ENCODE measurements at places on chromosomes 5 and 9.

GRCh38 chr9:96149533-96150280 lies 152.3 kb downstream of the HSD17B3 start:
- no peak for DNase-seq

DNA sequence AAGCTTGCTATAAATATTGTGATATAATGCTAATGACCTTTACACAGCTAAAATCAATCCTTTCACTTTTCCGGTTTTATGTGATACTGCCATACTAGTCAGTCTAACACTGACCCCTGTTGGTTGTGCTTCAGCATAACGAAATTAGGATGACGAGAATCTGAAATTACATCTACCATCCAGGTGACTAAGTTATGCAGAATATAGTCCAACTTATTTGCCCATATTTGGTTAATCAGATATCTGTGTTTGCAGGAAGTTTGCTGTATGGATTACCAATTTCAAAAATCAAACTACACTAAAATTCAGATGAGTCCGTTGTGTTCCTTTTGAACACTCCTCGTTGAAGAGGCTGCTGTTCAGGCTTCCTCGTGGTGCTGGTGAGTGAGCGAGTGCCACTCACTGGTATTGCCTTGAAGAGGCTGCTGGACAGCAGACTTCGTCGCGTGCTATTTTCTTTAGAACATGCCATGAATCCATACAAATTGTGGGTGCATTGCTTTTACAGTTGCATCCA lies 32.5 kb downstream of the TENT4A start:
- peak; percentile 23 for DNase-seq

DNA sequence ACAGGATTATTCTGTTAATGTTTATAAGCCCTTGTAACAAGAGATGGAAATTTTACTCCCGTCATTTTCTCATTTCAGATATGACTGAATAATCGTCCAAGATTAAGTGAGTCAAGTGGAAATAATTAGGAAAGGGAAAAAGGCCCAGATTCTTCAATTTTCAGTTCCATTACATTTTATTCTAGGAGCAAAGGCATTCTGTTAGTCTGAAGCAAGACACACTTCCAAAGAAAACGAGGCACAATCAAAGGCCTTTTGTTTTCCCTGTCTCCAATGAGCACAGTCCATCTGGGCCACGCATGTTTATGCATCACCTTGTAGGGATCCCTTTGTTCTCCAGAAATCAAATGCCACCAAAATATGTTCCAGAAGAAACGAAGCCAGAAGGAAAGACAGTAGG lies 382.9 kb upstream of the RFX3 start:
- DNase-seq: no peak

DNA sequence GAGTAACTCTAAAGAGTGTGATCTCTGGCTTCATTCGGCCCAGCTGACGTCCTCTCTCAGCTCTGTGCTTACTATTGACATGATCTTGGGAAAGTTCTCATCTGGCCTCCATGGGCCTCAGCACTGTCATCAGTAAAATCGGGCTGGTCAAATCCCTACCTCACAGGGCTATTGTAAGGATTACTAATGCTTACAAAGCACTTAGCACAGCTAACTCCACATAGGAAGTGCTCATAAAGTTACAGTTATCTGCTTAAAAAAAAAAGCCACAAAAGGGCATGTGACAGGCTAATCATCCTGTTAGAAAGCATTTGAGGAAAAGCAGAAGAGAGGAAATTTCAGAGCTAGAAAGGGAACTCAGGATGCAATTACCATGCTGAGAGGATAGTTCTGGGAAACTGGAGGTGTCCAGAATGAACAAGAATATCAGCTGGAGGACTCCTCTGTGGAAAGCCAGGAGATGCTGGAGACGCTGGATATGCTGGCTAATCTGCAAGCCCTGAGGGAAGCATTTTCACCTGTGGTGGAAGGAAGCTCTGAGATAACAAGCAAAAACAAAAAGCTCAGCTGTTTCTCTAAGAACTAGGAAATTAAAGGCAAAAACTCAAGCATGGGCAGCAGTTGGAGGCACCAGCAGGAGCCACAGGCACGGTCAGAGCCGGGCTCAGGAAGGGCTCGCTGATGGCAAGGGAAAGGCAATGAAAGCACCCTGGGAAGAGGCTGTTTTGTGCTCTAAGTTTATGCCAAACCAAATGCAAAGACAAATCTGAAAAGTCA lies 4.4 kb upstream of the BHMT start:
- no peak for DNase-seq

DNA sequence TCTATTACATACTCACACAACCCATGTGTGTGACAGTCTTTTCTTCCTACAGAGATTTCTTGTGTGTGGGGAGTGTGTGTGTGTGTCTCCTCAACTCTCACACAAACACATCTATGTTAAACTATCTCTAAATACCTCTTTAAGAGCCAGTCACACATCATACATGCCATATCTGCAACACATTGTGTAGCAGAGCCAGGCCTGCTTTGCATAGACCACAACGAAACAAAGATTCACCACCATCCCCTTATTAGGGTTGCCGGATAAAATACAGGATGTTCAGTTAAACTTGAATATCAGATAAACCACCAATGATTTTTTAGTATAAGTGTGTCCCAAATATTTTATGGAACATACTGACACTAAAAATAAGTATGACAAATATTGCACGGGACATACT lies 2.3 kb downstream of the FAM170A start:
- no peak for DNase-seq

- no peak for DNase-seq
Measured at GRCh38 chr5:159971038-159971437, 37.9 kb upstream of the TTC1 start.

DNA sequence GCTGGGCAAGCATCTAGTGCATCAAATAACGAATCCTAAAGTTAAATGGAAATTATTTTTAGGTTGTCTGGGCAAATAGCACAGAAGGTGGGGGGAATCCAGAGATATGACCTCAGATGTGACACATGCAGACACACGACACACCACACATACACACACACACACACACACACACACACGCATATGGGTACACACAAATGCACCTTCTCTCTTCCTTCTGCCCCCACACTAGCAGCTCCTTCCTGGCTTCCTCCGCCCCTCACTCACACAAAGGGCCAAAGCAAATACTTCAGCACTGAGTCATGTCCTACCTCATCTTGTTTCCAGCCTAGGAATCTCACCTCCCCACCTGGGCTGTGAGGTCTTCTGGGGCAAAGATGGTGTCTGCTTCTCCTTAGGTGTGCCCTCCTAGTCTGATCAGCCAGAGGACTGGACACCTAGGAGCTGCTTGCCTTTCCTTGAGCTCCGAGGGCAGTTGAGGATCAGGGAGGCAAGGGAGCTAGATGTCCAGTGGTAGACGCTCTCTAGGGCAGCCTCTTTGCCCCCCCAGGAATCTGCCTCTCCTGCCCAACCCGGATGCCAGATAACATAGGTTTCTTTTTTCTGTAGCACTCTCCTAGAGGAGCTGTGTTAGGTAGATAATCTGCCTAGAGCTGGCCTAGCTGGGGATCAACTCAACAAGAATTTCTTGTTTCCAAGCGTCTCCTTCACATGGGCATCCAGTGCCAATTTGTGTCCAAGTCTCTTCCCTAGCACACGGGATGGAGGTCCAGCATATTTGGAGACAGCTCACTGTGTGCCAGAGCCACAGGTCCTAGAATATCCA lies 14.3 kb upstream of the JADE2 start:
- no peak for DNase-seq

DNA sequence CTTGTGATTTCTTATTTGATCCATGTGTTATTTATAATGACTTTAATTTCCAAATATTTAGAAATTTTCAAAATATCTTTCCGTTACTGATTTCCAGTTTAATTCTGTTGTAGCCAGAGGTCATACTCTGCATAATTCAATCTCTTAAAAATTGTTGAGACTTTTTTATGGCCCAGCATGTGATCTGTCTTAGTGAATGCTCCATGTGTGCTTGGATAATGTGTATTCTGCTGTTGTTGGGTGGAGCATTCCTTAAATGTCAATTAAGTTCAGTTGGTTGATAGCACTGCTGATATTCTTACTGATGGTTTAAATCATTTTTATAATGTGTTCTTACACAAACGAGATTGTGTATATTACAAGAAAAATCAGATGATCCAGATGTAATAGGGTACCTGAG lies 180.8 kb downstream of the RGS3 start:
- DNase-seq: no peak

- DNase-seq: no peak
Measured at GRCh38 chr5:148830211-148830610, 3.8 kb downstream of the ADRB2 start.

DNA sequence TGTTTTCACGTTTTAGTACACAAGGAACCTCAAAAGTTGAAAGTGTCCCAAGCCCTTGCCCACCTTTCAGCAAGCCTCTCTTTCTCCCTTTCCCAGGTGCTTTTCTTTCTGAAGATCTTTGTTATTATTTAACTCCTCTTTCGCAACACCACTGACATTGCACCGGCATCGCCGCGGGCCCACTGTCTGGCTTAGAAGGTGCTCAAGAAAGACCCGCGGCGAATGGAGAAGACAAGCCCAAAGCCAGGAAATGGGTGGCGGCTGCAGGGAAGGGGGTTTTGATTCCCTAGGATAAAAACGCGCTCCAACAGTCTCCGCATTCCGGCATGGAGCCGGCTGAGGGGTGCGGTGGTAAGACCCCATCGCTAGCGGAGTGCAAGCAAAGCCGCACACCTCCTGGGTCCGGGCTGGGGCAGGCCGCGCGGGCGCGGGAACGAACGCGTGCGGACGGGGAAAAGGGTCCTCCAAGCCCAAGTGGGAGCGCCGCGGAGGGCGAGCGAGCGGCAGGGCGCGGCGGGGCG lies 404 bp upstream of the AFAP1L1 start:
- no peak for DNase-seq

- no peak for DNase-seq
Measured at GRCh38 chr9:121204121-121204520, 2.5 kb upstream of the RAB14 start.

DNA sequence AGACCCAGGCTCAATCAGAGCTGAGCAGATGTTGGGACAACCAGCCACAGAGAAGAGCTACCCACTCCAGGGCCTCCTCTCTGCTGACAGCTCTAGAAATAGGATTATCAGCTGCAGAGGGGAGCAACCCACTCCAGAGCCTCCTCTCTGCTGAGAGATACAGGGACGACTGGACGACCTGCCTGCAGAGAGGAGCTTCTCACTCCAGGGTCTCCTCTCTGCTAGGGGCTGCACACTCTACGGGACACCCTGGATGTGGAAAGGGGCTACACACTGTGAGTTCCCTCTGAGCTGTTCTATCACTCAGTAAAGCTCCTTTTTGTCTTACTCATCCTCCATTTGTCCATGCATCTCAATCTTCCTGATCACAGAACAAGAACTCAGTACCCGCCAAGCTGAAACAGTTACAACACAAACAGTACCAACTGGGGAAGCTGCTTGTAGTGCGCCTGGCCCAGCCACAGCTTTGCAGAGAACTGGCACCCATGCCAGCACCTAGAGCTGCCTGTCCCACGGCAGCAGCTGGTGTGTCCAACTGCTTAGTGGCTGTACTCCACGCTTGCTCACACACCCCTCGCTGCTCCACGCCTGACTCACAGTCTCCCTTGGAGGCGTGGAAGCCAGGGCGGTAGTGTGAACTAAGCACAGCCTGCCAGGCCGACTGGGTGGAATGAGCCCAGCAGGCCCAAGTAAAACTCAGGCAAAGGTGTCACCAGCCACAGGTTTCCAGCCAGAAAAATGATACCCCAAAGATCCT lies 56.8 kb downstream of the PRELID2 start:
- DNase-seq: no peak

GRCh38 chr5:154502180-154502579 lies 24.2 kb upstream of the HAND1 start:
- DNase-seq: no peak

- peak; percentile 23 for DNase-seq
Measured at GRCh38 chr5:167573370-167574127, 717.9 kb upstream of the WWC1 start.

DNA sequence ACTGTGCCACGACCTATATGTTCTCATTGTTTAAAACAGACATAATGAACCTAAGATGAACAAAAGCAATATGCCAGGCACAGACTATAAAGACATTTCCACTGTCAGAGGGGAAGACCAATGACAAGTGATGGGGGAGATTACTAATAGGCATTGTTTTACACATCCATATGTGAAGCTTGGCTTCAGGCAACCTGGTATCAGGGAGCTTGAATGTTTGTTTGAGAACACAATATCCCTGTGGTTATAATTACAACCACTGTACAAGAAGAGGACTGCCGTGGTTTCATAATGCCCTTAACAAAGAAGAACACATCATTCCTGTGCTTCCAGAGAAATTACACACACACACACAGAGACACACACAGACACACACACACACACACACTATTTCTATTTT lies 385.7 kb downstream of the BNC2 start:
- no peak for DNase-seq

DNA sequence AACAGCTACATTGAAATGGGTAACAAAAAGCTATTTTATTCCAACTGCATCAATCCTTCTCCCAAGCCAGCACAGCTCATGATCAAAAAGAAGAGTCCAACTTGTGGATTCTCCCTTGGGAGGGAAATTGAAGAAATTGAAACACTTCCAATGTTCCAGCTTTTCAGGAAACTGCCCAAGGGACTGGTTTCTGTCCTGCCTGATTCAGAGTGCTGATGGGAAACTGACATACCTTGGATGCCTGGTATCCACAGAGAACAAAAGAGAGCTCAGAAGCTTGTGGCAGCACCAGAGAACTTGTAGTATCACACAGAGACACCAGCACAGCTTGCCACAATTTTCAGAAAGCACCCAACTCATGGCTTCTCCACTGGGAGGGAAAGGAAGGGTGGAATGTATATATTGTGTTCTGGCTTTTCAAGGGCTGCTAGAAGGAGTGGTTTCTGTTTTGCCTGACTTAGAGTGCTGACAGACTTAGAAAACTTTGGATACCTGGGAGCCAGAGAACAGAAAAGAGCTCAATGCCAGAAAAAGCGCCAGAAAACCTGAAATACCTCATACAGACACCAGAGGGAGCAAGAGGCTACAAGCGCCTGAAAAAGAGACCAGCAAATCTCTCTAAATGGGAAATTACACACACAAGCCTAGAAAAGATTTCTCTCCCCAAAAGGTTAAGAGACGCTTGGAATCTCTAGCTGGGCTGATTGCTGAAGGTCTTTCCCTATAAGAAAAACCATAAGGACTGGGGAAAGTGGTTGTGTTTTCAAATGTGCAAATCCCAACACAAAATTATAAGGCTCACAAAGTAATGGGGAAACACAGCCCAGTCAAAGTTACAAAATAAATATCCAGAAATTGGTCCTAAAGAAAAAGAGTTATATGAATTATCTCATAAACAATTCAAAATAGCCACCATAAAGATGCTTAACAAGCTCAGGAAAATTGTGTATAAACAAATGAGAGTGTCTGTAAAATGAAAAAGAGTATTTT lies 178.8 kb downstream of the SPOCK1 start:
- DNase-seq: no peak
